Lung (tissue), 17 donors: ENCODE measurements at places on chromosomes 6 and 20. TPM values are rescaled to one million over a fixed set of nuclear protein-coding genes. Genes with fewer than 3 reads are reported as not detected.

Gene STX7
- total RNA-seq: 84.8 TPM

DNA sequence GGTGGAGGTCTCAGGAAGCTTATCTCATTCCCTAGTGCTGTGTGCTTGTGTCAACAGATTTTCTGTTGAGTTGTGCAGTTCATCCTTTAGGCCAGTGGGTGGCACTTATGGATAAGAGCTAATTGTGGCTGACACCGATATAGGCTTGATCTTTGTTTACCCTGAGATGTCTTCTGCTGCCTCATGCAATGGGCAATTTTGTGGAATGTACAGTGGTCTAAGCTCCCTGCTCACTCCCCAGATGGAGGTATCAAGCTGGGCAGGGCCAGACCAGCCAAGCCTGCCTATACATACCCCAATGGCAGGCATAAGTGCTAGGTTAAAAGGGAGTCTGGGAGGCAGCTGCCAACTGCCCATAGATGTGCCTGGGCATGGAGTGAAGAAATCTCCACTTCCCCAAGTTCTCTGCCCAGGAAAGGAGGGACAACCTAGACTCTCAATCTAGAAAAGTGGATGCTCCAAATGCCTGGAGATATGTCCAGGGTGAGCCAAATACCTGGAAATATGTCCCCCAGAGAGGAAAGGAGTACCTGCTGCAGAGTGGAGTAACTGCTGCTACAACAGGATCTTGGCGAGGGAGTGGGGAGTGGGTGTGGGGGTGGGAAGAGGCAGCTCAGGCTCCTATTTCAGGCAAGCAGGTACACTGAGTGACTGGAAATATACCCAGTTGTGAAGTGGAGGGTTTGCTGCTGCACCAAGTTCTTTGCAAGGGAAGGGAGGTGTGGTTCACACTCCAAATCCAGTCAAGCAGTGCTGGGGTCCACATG lies 53.2 kb upstream of the ARG1 start:
- no peak overlapping the region for H3K4me3 ChIP-seq
- no peak for DNase-seq
- no peak overlapping the region for H3K27ac ChIP-seq
- H3K36me3 ChIP-seq: no peaks in the 10 kb centered on the region

- H3K36me3 ChIP-seq: no peaks in the 10 kb centered on the region
- no peaks in the 10 kb centered on the region for H3K27me3 ChIP-seq
- no peak overlapping the region for H3K27ac ChIP-seq
- no peaks in the 10 kb centered on the region for H3K4me1 ChIP-seq
- no peak overlapping the region for H3K4me3 ChIP-seq
These were observed 22.7 kb upstream of the TFAP2C start for GRCh38 chr20:56606174-56606945.

- no peaks in the 10 kb centered on the region for H3K4me1 ChIP-seq
- no peaks in the 10 kb centered on the region for H3K36me3 ChIP-seq
- DNase-seq: no peak
- H3K27me3 ChIP-seq: no peaks in the 10 kb centered on the region
- no peak overlapping the region for H3K4me3 ChIP-seq
- no peak overlapping the region for H3K27ac ChIP-seq
These were observed 320.2 kb upstream of the POU3F2 start for GRCh38 chr6:98514073-98514720.

Gene PCSK2
- 1.7 TPM for total RNA-seq

Gene SPATA25
- total RNA-seq: 3.8 TPM

DNA sequence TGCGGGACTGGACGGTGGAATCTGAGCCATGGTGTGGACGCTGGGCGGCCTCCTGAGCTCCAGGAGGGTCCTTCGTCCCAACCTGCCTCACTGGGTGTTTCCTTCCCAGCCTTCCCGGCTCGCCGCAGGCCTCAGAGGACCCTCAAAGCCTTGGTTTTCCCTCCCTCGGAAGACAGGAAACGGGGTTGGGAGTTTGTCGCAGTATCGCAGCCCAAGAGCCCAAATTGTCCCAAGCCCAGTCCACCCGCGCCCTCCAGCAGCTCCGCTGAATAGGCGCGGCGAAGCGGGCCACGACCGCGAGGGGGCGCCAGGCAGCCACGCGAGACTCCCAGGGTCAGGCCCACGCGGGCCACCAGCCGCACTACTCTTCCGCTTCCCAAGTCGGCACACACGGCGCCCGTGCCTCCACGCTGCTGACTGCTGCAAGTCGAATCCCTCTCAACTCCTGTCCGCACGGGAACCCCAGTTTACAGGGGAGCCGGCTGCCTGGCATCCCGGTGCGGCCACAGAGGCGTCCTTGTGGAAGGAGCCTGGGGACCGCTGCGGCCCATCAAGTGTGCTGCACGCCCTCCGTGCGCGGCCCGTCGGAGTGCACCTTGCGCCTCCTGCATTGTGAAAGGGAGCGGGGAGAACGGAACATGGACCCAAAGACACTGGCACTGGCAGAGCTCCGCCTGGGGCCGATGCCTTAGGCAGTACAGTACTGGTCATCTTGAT lies 40.4 kb upstream of the HMGA1 start:
- H3K4me1 ChIP-seq: no peaks in the 10 kb centered on the region
- H3K27me3 ChIP-seq: no peaks in the 10 kb centered on the region
- no peak overlapping the region for H3K4me3 ChIP-seq

DNA sequence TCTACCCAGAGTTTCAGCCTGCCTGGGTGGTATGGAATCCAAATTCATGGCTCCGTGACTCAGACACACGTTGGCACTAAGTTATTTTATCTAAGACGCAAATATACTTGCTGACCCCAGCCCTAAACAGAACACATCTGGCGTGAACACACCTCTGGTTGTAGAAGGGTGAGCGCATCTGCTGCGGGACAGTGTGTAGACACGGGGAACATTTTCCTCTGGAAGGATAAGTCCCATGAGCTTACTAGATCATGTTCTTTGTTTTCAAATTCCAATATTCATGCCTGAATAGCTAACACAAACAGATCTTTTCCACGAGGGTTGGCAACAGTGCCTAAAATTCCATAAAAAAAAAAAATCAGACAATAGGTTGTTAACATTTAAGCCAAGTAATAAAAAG lies 87.8 kb downstream of the TMEM170B start:
- no peaks in the 10 kb centered on the region for H3K36me3 ChIP-seq
- no peak overlapping the region for H3K27ac ChIP-seq
- peaks cover 4% of the 10 kb centered on the region for H3K4me1 ChIP-seq
- H3K4me3 ChIP-seq: no peak overlapping the region
- no peaks in the 10 kb centered on the region for H3K27me3 ChIP-seq

DNA sequence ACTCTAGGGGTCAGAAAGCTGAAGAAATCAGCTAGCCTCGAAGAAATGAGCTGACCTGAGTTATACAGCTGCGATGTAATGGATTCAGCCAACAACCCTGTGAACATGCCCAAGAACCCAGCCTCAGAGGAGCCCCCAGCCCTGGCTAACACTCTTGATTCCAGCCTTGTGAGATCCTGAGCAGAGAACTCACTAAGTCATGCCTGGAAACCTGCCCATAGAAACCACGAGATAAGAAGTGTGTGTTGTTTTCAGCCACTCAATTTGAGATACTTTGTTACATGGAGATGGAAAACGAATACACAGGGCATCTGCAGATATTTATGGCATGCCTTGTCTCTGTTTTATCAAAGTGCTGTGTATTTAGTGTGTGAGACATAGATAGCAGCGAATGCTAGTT lies 265.2 kb downstream of the QKI start:
- H3K27me3 ChIP-seq: no peaks in the 10 kb centered on the region
- DNase-seq: no peak
- no peaks in the 10 kb centered on the region for H3K36me3 ChIP-seq
- no peak overlapping the region for H3K27ac ChIP-seq
- H3K4me3 ChIP-seq: no peak overlapping the region
- peaks cover 11% of the 10 kb centered on the region for H3K4me1 ChIP-seq

DNA sequence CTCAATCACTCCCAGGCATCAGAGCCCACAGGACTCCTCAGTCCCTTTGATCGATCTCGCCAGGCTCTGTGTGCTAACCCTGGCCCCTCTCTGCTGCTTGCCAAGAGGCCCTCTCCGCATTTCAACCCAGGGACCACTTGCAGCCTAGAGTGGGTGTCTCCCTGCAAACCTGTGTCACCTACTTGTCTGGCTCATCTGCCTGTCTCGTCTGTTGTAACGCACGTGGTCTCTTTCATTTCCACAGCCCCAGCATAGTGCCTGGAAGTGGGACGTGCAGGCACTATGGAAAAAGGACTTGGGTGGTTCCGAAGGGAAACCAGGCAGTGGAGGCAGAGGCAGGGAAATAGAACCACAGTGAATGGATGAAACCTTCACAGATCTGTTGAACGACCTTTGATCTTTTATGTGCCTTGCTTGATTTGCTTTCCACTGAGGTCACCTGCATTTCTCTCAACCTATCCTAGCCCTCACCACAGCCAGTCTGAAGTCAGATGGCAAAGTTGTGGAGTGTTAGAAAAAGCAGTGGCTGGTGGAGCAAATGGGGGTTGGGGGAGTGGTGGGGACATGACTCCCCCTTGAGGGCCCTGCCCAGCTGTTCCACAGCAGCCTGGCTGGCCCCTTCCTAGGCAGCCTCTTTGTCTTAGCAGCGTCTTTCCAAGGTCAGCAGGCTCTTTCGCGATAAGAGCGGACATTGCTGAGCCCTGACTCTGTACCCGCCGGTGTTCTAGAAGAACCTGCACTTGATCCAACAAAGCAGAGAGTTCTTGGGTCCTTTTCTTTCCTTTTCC lies 55.8 kb upstream of the TAGAP start:
- H3K4me1 ChIP-seq: peaks cover 7% of the 10 kb centered on the region
- no peaks in the 10 kb centered on the region for H3K36me3 ChIP-seq
- no peak overlapping the region for H3K27ac ChIP-seq
- no peak for DNase-seq

Gene CGA
- total RNA-seq: not detected

- no peak overlapping the region for H3K4me3 ChIP-seq
- no peak for DNase-seq
- no peaks in the 10 kb centered on the region for H3K27me3 ChIP-seq
These were observed 508.9 kb upstream of the JAG1 start for GRCh38 chr20:11182720-11183119.
